Adrenal gland (tissue), 19 donors: ENCODE measurements at places on chromosomes 2 and 18.
A peak's percentile ranks its signal among the peaks of the same experiment; 100 is the strongest.

- no peak for DNase-seq
These were observed 4.8 kb upstream of the EFHD1 start for GRCh38 chr2:232628466-232629128.

GRCh38 chr2:27428978-27429541 lies 629 bp downstream of the NRBP1 start:
- DNase-seq: peak; percentile 88

DNA sequence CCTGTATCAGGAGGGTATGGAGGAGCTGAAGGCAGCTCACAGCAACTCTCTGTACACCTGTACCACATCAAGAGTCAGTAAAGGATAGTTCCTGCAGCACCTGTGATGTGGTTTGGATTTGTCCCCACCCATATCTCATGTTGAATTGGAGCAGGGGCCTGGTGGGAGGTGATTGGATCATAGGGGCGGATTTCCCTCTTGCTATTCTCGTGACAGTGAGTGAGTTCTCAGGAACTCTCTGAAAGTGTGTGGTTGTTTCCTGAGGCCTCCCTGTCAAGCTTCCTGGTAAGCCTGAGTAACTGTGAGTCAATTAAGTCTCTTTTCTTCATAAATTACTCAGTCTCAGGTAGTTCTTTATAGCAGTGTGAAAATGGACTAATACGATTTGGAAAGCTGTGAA lies 28.9 kb downstream of the OSBPL1A start:
- no peak for DNase-seq

DNA sequence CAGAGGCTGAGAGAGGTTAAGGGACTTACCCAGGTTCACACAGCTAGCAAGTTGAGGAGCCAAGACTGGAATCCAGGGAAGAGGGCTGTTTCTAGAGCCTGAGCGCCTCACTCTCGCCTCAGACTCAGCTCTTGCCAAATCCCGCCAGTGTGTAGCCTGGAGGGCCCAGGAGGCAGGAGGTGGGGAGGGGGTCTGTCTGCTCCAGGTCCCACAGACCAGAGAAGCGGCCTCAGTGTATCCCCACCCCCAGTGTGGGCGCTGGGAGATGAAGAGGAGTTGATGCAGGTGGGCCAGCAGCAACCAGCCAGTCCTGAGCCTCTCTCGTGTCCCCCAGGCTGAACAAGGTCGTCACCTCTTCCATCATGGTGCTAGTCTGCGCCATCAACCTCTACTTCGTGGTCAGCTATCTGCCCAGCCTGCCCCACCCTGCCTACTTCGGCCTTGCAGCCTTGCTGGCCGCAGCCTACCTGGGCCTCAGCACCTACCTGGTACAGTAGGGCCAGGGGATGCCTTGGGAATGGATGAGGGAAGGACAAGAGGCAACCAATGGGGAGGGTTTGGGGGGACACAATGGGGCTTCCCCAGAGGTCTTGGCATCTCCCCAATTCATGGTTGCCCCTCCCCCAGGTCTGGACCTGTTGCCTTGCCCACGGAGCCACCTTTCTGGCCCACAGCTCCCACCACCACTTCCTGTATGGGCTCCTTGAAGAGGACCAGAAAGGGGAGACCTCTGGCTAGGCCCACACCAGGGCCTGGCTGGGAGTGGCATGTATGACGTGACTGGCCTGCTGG lies 5.2 kb upstream of the CTDSP1 start:
- no peak for DNase-seq

DNA sequence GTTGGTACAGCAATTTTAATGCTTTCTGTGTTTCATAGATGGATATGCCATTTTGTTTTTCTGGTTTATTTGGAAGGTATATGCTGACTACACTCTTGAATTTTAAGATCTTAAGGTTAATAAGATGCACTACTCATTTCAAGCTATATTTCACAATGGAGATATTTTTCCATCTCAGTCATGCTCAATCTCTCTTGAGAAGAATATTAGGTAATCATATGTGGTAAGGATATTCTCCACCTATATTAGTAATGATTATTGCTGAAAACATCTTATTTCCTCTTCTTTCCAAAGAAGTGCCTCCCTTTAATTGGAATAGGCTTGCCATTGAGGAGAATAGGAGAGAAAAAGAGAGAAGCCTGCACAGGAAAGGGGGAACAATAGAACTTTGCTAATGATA lies 40.1 kb downstream of the EPB41L3 start:
- DNase-seq: no peak

DNA sequence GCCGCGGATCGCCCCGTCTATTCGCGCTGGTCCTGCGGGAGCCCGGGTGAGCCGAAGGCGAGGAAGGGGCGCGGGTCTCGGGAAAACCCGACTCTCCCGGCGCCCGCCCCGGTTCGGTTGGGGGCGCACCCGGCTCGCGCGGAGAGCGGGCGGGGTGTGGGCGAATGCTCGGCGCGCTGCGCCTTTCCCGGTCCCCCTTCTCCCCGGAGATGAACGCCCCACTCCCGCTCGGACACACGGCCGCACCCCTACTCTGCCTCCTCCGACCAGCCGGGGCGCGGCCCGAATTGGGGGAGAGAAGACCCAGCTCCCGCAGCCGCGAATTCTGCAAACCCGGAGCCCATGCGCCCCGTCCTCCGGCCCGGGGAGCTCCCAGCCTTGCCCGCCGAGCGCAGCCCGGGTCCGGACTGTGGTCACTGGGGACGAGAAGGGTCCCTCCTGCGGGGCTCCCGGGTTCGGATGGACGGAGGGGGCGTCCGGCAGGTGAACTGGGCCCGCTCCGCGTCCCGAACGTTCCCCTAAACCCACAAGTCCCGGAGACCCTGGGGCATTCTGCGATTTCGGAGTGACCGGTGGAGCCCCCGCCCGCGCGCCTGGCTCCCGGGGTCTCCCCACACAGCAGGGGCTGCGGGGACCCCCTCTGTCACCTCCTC lies 734 bp downstream of the KCNG2 start:
- DNase-seq: no peak

DNA sequence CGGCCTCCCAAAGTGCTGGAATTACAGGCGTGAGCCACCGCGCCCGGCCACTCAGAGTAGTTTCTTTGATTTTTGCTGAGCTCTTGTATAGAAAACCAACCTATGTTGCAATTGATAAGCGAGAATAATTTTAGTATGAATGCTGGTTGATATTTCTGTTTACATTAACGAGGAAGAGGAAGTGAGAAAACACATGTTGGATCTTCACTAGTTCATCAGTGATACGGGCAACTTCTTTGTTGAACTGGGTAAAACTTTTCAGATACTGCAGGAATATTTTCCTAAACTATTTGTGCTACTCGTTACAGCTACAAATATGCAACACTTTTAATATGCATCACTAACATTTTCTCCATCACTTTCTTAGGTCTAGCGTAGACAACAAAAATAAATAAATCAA lies 67.9 kb upstream of the SLC25A52 start:
- no peak for DNase-seq

DNA sequence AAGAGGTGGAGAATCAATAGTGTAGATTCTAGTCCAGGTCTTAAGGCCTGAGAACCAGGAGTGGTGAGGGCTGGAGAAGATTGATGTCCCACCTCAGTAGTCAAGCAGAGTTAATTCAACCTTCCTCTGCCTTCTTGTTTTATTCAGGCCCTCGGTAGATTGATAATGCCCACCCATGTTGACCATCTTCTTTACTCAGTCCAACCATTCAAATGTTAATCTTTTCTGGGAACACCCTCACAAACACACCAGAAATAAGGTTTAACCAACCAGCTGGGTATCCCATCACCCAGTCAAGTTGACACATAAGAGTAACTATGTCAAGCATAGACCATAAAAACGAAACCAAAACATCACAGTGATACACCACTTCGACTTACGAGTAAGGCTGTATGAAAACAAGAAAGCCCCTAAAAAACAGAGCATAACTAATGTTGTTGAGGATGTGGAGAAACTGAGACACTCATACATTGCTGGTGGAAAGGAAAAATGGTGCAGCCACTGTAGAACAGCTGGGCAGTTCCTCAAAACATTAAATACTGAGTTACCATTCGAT lies 57.5 kb downstream of the SLC35F5 start:
- DNase-seq: no peak

DNA sequence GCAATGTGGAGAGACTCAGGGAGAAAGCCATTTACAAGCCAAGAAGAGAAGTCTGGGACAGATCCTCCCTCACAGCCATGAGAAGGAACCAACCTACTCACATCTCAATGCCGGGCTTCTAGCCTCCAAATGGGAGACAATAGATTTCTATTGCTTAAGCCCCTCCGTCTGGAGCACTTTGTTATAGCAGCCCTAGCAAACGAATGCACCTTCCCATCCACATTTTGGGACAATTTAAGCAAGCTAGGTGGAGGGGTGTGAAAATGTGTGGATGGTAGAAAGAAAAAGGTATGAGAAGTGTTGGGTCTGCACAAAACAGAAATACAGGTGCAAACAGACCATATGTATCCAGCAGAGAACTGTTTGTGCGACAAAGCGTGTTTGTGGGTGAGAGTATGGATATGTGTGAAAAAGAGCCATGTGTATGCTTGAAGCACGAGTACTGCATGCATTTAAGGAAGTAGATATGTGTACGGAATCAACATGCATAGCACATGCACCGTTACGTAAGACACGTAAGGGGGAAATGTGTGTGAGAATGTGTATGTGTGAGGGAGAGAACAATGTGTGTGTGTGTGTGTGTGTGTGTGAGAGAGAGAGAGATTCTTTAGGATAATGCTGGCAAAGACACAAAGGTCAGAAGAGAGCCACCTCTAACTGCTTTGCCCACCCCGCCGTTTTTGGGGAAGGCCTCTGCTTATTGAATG lies 13.1 kb upstream of the E2F6 start:
- DNase-seq: no peak

GRCh38 chr18:13268158-13269012 lies 49.8 kb downstream of the LDLRAD4 start:
- no peak for DNase-seq

DNA sequence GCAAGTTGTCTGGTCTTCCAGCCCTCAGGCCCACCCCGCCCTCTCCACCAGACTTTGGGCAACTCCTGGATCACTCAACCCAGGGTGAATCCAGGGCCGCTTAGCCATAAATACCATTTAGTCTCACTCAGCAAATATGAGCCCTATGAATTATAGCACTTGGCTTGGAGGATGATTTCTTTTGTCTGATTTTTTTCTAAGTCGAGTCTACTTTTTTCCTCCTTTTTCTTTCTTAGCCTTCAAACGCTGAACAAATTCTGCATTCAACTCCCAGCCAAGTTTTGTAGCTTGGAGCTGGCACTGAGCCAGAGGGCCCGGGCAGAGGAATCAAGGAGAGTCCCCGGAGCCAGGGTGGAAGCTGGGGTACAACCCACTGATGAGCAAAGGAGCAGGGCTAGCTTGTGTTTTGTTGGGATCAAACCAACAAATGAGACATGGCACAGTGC lies 48.7 kb downstream of the SERTAD2 start:
- DNase-seq: peak; percentile 61

- DNase-seq: no peak
These were observed 440.1 kb downstream of the MTX2 start for GRCh38 chr2:176709149-176709951.

- DNase-seq: no peak
These were observed 3.2 kb downstream of the FARSB start for GRCh38 chr2:222652491-222653255.

GRCh38 chr2:54455131-54455562 lies 980 bp upstream of the SPTBN1 start:
- peak; percentile 65 for DNase-seq

GRCh38 chr2:12697617-12698016 lies 19.1 kb upstream of the TRIB2 start:
- no peak for DNase-seq

GRCh38 chr2:225725726-225726125 lies 326.2 kb downstream of the NYAP2 start:
- no peak for DNase-seq

GRCh38 chr2:176162911-176163671 lies 6.0 kb downstream of the HOXD3 start:
- DNase-seq: no peak

DNA sequence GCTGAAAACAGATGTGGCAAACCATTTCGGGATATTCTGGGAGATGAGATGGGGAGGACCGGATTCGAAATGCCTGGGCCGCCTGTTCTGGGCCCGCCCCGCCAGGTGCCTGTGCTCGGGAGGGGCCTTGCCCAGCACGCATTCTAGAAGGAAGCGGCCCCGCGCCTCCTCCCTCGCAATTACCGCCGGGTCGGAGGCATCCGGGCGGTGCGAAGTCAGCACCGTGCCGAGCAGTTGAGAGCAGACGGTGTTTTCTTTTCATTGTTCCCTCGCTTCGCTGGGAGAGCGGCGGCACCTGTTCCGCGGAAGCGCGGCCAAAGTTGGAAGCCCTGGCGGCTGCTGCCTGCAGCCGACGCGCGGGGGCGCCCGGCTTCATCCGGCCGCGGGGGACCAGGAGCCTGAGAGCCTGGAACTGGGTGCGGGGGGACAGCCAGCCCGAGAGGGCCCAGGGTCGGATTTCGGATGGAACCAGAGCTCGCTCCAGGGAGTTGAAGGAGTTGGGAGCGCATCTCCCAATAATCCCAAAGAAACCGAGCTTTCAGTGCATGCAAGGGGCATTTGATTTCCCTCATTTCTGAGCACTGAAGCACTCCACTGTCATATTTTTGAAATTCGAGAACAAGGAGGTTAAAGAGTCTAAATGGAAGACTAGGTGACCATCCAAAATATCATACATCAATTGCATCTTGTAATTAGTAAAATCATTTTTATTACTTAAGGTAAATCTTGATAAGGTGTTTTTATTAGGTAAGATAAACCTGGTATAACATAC lies 241.8 kb upstream of the RAB12 start:
- DNase-seq: peak; percentile 45

- no peak for DNase-seq
These were observed 44.3 kb downstream of the CACNB4 start for GRCh38 chr2:152054593-152054992.

DNA sequence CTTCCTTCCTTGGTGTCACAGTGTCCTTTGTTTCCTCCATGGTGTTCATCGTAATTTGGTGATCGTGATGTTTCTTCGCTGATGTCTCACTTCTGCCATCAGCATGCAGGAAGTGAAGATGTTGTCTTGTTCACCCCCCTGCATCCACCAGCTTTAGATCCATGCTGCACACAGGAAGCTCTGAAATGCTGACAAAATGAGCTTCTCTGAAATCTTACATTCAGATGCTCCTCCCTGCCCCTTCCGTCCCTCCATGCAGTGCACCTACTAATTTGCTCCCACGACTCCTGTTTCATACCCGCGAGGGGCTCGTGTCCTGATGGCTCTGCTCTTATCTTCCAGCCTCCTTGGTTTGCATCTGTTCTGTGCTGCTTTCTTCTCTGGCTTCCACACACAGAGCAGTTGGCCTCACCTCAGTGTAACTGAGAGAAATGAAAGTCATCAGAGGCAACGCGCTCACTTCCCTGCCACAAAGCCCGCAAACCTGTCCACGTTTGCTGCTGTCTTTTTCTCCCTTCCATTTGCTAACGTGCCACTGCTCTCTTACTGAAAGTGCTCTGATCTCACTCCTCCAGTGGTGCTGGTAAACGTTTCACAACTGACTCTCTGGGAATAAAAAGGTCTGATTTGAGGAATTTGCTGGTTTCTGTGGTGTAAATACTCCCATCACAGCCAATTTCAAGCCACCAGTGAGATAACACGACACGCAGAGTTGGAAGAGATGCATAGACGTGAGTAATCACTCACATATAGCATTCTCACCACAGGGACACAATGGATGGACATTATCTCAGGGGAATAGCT lies 41.0 kb upstream of the MGAT4A start:
- no peak for DNase-seq

GRCh38 chr2:8317418-8317817 lies 364.4 kb upstream of the ID2 start:
- no peak for DNase-seq
